ENCODE measurements at places on chromosomes 5 and 9.

DNA sequence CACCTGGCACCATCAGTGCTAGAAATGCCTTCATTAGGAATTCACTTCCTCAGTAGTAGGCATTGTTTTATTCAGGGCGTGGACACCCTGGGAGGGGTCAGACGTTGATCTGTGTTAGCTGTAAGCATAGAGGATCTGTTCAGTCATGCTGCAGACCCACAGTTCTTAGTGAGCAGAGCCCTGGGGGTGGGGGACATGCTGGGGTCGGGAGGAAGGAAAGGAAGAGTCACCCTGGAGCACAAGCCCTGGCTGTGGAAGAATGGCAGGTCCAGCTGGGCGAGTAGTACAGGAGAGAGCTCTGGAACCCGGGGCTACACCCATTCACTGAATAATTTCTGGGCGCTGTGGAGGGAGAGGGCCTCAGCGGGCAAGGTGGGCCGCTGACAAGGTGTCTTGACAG is 172.5 kb downstream of the FSTL4 start:
- no peak for DNase-seq

DNA sequence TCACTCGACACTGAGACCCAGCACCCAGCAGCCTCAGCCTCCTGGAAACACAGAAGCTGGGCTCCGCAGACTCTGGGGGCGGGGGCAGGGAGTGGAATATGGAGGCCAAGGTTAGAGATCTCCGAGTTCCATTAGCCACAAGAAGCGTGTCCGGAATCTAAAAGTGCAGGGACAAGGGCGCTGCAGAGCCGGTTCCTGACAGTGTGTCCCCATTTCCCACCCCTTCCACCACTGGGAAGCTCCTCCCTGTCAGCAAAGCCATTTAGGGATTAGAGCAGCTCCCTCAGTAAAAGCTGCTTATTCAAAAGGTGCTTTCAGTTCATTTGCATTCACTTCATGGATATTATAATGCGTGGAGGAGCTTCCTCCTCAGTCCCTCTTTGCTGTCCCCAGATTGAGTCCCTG is 74.1 kb upstream of the HSPA9 start:
- no peak for DNase-seq

DNA sequence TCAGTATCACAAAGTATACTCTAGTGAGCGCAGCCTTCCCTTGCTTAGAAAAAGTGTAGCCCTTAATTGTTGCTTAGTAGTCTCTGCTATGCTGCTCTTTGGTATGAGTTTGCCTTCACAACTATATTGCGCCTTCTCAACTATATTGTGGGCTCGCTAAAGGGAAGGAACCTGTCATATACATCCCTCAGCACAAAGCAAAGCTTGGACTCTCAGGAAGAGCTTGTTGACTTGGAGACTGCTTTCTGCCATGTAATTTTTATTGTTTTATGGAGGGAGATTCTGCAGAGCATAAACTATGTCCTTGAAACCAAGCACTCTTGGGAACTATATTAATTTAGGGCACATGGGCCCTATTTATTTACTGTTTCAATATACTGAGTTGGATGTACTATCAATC is 119.1 kb upstream of the HAPLN1 start:
- DNase-seq, result no peak

- DNase-seq, result no peak
These were observed 1041.1 kb upstream of the COX7C start for GRCh38 chr5:85576666-85577065.

- no peak for DNase-seq
These were observed 189.1 kb upstream of the IL12B start for GRCh38 chr5:159519365-159519764.

DNA sequence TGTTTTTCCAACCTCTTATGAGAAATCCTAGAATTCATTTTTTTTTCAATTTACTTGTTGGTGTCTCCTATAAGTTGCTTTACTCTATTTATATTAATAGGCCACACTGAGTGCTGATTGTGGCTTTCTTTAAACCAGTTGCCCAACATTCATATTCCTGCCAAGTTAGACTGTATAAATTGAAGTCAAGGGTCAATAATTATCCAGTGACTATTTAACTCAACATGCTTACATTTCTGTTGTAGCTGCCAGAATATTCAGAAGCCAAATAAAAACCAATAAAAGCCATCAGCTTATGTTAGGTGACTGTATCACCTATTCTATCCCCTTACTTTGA is 169.0 kb downstream of the PTPRD start:
- no peak for DNase-seq

GRCh38 chr5:74934949-74935751 is 69.0 kb upstream of the FAM169A start:
- no peak for DNase-seq
